ENCODE measurements at places on chromosomes 6 and 20.

DNA sequence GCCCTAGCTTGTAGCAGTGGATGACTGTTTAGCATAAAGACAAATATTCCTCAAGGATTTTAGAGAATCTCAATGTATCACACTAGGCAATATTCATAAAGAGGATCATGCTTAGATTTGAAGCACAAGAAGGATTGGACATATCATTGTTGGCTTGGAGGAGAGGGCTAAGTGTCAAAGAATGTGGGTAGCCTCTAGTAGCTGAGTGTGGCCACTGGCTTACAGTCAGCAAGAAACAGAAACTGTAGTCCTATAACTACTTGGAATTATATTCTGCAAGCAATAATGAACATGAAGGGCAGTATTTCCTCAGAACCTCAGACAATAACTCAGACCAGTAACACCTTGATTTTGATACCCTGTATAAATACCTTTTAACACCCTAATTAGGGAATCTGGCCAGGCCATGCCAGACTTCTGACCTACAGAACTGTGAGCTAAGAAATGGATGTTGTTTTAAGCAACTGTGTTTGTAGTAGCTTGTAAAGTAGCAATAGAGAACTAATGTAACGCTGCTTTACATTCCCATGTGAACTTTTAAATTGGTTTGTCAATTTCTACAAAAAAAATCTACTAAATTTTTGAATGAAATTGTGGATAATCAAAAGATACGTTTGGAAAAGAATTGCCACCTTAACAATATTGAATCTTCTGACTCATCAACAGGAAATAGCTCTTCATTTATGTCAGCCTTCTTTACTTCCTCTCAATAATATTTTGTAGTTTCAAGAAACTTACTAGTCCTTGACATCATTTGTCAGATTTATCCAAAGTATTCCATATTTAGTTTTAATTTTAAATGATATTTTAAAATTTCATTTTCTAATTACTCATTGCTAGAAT, 65.2 kb upstream of the RSPO3 start:
- no peak for DNase-seq

DNA sequence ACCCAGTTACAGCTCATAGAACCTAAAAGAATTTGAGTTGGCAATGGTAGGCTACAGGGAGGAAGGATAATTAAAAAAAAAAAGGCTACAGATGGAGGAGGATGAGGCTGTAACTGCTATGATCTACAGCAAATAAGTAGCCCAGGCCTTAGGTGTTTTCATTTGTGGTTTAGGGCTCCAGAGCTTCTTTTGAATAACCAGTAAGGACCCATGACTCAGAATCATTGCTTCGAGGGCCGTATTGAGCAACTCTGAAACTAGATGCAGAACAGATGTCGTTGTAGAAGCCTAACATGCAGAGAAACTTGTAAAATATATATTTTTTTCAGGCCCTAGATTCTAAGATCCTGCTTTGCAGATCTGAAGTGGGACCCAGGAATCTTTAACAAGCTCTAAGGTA, 19.0 kb upstream of the ASIP start:
- DNase-seq: no peak

- DNase-seq: no peak
Observed at GRCh38 chr6:41932378-41932777, 9.2 kb downstream of the CCND3 start.

GRCh38 chr20:32625996-32626395, 40.9 kb upstream of the NOL4L start:
- no peak for DNase-seq
